ENCODE measurements at places on chromosomes 3 and 15.

- no peak for DNase-seq
Observed at GRCh38 chr3:58962816-58963215, 87.0 kb downstream of the CFAP20DC start.

- DNase-seq, result no peak
Observed at GRCh38 chr15:51751697-51752683, 593 bp downstream of the TMOD2 start.

GRCh38 chr3:57783186-57784088, 27.3 kb downstream of the SLMAP start:
- DNase-seq, result no peak

- DNase-seq, result no peak
Observed at GRCh38 chr3:149374793-149375500, 2.5 kb downstream of the TM4SF1 start.

- DNase-seq, result no peak
Observed at GRCh38 chr3:63344661-63345060, 66.6 kb downstream of the SYNPR start.

DNA sequence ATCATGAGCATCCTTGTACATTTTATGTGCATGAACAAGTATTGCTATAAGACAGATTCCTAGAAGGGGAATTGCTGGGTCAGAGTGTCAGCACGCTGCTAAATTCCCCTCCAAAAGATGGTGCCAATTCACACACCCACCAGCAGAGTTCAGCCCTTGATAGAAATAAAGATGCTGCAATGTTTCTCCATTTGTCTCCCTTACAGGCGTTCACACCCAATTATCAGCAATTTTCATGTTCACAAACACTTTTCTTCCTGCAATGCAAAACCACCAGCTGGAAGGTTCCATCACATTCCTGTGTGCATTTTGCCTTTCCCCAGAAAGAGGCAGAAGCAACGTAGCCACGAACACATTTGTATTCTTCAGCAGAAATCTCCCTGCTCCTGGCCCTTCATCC, 3.3 kb upstream of the TAMM41 start:
- DNase-seq, result no peak

GRCh38 chr3:55166576-55167555, 239.0 kb upstream of the LRTM1 start:
- no peak for DNase-seq

DNA sequence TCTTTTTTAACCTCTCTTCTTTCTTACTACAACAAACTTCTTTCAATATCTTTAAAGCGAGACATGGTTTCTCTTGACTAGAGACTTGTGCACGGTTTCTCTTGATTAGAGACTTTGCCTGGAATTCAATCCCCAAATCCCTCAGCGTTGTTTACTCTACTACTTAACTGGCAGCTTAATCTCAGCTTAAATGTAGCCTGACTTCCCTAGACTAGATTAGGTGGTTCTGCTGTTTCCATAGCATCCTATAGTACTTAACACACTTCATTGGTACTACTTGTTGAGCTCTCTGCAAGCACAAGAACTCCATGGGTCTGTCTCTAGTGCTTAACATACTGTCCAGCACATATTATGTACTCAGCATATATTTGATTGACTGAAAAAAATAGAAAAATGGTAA, 168.2 kb upstream of the GPR149 start:
- DNase-seq, result no peak

DNA sequence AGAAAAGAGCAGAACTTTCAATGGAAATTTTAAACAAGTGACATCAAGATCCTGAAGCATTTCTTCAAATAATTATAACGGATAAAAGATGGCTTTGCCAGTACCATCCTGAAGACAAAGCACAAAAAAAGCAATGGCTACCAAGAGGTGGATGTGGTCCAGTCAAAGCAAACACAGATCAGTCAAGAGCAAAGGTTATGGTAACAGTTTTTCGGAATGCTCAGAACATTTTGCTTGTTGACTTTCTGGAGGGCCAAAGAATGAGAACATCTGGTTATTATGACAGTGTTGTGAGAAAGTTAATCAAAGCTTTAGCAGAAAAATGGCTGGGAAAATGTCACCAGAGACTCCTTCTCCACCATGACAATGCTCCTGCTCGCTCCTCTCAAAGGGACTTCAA, 31.5 kb downstream of the FEM1B start:
- DNase-seq, result no peak

DNA sequence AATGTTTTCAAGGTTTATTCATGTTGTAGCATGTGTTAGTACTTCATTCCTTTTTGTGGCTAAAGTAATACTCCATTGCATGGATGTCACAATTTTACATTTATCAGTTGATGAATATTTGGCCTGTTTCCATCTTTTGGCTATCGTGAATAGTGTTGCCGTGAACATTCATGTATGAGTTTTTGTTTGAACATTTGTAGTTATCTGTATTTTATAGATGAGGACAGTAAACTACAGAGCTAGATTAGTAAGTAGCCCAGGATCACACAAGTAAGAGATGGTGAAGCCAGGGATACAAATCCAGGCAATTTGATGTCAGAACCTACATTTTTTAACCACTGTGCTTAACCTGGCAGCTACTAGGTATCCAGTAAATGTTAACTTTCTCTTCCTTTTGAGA, 63.2 kb downstream of the ASTE1 start:
- DNase-seq, result no peak

- DNase-seq, result no peak
Observed at GRCh38 chr3:113132571-113132996, 78.8 kb upstream of the BOC start.

- DNase-seq, result no peak
Observed at GRCh38 chr3:31917303-31918005, 63.6 kb downstream of the OSBPL10 start.

GRCh38 chr3:100164743-100165142, 50.4 kb upstream of the FILIP1L start:
- DNase-seq, result no peak

GRCh38 chr3:45473841-45474240, 85.5 kb downstream of the LARS2 start:
- no peak for DNase-seq

DNA sequence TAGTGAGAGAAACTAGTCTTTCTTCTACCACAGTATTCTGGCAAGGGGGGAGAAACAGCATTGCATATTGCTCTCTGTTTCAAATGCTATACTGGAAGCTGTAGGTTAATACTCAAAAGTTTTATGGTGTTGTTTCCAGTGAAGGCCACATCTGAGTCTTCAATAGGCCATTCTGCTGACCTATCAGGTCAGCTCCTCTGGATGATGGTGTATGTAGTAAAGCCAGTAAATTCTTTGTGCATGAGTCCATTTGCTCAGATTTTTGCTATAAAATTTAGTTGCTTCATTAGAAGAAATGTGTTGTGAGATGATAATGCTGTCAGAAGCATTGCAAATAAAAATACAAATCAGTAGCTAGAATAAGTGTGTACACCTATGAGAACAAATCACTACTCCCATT, 64.9 kb upstream of the RBMS3 start:
- no peak for DNase-seq

DNA sequence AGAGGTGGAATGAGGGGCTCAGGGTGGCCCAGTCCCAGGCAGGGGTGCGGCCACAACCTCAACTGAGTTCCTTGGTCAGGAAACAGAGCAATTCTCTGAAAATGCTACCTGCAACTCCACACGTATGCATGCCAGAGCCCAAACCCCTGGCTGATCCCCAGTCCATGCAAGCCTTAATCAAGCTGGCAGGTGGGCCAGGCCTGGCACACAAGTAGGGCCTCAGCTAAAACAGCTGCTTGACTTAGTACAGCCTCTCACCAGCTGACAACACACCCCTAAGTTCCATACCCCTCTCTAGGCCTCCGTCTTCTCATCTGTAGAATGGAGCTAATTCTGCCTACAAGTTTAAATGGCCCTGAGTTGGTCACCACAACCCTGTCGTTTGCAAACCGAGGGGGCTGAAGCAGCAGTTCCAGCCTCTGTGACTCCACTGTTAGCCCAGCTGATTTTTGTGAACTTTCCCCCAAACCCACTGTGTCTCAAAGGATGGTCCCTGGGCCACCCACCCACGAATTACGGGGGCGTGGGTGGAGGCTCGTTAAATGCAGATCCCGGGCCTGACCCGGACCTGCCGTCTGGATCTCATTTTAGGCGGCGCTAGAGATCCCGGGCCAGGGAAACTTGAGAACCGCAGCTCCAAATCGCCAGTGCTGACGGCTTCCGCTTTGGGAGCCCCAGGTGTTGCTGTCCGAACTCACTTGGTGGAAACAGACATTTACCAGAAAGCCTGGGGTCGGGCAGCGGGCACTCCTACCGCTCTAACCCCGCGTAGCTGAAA, 927 bp downstream of the CHDH start:
- DNase-seq, result no peak

DNA sequence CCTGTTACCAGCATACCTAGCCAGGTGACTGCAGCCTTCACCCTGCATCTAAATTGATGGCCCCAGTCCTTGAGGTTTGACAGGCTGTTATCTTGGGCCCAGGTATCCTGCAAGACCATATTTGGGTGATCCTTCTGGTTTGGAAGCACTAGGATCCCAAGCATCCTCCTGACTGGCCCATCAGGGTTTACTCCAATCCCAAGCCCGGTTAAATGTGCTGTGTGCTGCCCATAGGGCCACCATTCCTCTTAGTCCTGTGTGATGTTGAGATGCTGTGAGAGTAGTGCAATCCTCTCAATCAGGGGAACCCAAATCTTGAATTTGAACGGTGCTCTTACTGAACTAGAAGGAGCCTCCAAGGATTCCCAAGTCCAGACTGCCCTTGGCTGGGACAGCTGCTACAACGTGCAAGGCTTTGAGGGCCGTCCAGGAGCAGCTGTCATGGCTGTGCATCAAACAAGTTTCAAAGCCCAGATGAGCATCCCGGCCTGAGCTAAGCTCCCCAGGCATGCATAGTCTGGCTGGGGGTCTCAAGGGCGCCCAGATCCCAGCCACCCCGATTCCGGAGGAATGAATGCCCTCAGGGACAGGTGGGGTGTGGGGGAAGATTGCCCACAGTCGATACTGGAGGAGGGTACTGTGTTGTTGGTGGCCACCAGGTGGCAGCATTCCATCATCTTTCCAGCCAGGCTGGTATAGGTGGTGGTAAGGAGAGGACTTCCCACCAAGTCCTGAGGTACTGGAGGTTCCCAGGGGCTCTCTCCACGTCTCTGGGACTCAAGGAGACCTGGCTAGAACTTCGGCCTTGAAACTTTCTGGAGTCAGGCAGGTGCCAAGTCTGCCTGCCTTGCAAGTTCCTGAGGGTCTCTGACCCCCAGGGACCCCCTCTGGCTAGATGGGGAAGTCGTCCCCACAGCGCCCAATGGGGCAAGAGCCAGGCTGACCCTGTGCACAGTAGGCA, 32.6 kb downstream of the RBM5 start:
- DNase-seq, result peak; percentile 18

GRCh38 chr3:54760201-54760600, 167.7 kb downstream of the LRTM1 start:
- no peak for DNase-seq

DNA sequence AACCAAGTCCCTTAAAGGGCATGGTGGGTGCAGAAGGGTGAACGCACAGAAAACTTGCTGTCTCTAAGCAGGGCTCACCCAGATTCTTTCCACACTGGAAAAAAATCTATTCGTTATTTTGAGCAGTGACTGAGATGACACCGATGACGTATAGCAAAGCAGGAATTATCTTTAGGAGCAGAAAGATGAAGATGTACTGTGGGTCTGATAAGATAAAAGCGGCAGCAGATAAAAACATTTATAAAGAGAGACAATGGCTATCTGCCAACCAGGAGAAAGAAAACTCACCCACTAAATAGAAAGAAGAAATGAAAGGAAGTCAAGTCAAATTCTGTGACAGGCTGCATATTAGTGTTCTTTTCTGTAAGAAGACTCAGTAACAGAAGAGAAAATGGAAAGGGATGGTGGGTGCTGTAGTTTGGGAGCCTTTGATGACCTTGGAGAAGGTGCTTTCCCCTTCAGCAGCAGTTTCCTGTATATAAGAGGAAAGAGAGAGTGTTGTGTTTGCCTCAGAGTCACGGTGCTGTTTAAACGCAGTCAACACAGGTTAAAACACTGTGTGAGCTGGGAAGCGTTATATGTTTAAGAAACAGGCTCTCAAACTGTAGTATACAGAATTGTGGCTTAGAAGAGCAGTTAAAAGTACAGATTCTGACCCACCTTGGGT, 111.6 kb downstream of the AQP9 start:
- DNase-seq, result no peak

- DNase-seq, result no peak
Observed at GRCh38 chr3:22714749-22715148, 488.4 kb upstream of the UBE2E2 start.

- no peak for DNase-seq
Observed at GRCh38 chr3:65545429-65545828, 493.3 kb downstream of the MAGI1 start.

DNA sequence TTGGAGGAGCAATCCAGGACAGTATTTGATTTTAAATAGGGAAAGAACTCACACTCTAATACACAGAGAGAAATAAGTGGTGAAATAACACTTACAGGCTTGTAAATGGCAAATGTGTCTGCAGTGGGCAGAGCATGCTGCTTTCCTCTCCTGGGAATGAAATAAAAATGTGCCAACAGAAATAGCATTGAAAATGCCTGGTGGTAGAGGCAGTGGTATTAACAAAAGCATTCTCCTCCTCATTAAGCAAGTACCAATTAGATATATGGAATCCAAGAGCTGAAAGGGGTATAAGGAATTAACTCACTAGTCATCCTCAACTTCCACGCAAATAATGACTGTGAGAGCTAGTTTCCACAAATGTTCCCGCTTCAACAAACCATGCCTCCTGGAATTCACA, 364.1 kb upstream of the KCNMB2 start:
- no peak for DNase-seq

DNA sequence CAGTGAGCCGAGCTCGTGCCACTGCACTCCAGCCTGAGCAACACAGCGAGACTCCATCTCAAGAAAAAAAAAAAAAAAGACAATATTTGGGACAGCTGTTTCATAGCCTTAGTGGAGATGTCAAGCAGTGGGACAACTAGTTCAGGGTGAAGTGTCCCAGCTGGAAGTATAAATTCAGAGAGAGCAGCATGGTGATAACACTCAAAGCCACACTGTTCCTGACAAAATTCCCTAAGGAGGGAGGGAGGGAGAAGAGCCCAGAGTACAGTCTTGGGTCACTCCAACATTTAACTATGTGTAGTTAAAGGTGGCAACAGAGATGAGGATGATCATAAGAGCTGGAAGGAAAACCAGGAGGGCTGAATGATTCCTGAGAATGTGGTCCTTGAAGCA, 21.1 kb upstream of the IP6K2 start:
- no peak for DNase-seq

- DNase-seq, result peak; percentile 40
Observed at GRCh38 chr3:129560911-129561594, 18.1 kb downstream of the H1-8 start.

DNA sequence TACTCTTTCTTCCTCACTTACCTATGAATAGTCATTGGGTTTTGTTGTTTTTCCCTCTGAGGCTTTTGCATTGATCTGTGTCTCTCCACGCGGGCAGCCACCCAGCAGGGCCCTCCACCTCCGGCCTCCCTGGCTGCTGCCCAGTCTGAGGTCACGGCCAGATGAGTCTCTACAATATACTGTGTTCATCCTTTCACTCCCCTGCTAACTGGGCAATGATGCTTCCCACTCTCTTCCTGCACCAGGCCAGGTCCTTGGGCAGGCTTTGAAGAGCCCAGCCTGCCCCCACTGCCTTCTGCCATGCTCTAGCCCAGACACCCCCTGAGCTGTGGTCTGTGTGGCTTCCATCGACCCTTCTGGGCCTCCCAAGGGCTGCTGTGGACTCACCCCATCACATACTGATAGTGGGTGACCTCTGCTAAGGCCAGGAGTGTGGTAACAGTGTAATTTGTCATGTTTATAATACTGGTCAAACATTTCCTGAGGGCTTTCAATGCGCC, 18.0 kb downstream of the PDIA5 start:
- no peak for DNase-seq

All from DMS 273 treated with DMSO at 0.1 percent for 48 hours (cell line).